Activated T-helper 1 cell treated with anti-CD3 and anti-CD28 coated beads, Interleukin-2, amount 50 U/mL, for 16 hours (primary cell): ENCODE measurements at places on chromosomes 4 and X.

DNA sequence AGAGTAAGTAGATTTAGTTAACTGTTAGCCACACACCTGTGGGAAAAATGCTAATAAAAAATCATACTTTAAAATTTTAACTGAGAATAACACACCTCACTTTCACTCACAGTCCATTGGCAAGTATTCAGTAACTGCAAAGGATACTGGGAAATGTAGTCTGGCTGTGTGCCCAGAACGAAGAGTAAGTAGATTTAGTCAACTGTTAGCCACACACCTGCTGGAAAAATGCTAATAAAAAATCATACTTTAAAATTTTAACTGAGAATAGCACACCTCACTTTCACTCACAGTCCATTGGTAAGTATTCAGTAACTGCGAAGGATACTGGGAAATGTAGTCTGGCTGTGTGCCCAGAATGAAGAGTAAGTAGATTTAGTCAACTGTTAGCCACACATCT is 178.4 kb upstream of the NWD2 start:
- DNase-seq, result no peak

- no peak for DNase-seq
Observed at GRCh38 chrX:31293409-31293808, 221.6 kb upstream of the FTHL17 start.

DNA sequence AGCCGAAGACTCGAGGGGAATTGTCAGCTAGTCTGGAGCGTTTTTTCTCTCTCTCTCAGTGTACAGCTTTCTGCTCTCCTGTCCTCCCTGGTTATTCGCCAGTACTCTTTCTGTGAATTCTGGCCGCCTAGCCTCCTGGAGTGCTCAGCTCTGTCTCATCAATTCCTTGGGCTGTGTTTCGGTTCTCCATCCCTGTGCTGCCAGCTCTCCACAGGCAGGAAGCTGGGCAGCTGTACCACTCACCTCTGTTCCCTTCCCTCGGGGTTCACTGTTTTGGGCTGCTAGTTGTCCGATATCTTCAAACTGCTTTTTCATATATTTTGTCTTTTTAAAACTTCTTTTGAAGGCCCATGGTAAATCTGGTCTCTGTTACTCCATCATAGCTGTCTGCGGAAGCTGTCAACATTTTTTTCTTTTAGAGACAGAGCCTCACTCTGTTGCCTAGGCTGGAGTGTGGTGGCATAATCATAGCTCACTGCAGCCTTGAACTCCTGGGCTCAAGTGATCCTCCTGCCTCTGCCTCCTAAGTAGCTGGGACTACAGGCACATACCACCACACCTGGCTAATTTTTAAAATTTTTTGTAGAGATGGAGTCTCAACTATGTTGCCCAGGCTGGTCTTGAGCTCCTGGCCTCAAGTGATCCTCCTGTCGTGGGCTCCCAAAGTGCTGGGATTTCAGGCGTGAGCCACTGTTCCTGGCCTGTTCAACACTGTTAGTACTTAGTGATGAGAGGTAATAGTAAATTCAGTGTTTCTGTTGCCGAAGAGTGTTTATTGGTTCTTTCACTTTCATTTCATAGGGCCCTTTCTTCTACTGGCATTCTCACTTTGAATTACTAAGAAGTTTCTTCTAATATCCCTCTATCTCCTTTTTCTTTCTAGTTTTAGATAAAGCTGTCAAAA is 18.6 kb downstream of the ZCCHC4 start:
- DNase-seq, result no peak

- no peak for DNase-seq
Observed at GRCh38 chr4:150323406-150324325, 245.4 kb downstream of the DCLK2 start.

DNA sequence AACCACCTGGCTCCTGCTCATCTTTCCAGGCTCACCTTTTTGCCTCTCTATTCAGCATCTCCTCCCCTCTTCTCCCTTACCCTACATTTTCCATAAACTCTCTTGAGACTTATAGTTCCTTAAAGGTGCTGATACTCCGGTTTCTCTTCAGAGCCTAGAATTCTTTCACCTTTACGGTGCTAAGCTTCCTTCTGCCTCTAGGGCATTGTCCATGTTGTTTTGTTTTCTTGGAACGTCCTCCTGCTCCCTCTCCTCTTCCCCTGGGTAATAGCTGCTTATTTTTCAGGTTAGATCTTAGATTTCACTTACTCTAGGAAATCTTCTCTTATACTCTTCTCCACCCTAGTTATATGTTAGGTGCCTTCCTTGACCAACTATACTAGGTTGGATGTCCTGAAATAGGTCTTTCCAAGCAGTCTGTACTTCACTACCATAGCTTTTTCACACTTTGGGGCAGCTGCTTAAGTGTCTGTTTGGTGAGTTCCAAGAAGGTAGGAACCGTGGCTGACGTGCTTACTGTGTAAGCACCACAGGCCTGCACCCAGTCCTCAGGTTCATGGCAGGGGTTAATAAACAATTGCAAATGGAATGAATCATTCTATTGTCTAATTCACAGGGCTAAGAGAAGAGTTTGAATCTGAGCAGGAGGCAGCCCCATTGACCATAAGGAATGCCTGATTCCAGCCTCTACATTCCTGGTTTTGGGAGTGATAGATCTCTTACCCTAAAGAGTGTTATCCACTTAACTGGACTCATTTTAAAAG is 227.5 kb downstream of the MGST2 start:
- DNase-seq, result no peak

- DNase-seq, result no peak
Observed at GRCh38 chr4:166146806-166147540, 273.9 kb downstream of the TLL1 start.
